B cell (primary cell): ENCODE measurements at places on chromosomes 12 and 14.

DNA sequence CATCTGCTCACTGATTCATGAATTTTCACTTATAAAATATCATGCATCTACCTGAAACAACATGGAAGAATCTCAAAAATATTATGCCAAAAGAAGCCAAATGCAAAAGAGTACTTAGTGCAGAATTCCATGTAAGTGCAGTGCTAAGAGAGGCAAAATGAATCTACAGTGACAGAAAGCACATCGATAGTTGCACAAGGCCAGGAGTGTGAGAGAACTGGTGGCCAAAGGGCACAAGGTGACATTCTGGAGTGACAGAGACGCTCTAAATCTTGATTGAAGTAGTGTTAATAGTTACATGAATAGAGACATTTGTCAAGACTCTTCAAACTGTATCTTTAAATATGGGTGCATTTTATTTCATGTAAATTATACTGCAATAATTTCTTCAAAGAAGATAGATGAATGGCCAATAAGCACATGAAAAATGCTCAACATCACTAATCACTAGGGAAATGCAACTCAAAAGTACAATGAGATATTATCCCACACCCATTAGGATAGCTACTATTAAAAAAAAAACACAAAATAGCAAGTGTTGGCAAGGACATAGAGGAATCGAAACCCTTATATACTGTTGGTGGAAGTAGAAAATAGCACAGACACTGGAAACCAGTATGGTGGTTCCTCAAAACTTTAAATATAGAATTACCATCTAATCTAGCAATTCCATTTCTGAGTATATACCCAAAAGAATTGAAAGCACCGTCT, 71.7 kb upstream of the KICS2 start:
- DNase-seq = no peak

GRCh38 chr12:7571257-7571656, 67.7 kb upstream of the CD163 start:
- DNase-seq = no peak

GRCh38 chr12:39723831-39724230, 104.2 kb upstream of the ABCD2 start:
- no peak for DNase-seq

DNA sequence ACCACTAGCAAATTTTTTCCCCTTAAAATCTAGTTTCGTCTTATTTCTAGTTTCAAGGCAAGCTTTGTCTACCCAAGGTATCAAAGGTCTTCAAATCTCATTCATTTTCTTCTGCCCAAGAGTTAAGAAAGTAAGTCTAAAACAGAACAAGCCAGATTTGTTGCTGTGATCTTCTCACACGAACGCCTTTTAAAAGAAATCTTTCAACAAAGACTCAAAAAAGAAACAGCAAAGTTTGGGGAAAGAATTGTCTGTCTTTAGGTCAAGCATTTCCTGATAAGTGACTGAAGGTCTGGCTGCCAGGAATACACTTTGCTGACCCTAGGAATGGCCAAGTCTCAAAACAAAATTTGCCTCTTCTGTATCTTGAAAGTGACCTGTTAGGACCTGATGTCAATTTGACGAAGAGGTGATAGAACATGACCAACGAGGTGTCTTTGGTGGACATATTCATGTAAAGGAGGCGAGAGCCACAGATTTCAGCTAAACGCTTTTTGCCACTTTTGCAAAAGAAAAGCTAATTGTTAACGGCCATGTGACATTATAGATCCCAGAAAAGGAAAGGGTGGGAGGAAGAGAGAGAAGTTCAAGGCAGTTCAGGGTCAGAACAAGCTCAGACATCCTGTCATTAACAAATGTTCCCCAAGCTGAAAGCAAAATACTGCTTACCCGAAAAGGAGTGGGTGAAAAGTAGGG, 1.7 kb downstream of the CDK17 start:
- DNase-seq = no peak

DNA sequence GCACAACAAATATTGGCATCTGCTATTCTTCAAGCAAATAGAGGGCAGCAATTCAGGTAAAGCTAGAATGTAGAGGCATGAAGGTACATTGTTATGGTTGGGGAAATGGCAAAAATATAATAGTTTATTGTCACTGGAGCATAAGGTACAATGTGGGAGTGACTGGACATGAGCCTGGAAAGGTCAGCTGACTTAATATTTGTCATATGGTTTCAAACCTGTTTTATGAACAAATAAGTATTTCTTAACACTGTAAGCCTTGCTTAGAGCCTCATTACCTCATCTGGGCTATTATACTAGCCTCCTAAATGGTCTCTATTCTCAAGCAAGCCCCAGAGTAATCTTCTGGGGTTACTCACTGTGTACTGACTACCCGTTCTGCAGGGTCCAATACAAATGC, 33.7 kb downstream of the FAM177A1 start:
- no peak for DNase-seq

GRCh38 chr12:115341442-115341841, 657.5 kb upstream of the TBX3 start:
- no peak for DNase-seq

- DNase-seq = peak; percentile 4
These were observed 6.0 kb downstream of the ULK1 start for GRCh38 chr12:131900397-131900796.

GRCh38 chr14:59632381-59632780, 55.8 kb upstream of the CCDC175 start:
- no peak for DNase-seq

- no peak for DNase-seq
These were observed 73.2 kb downstream of the SUSD6 start for GRCh38 chr14:69684461-69685217.

DNA sequence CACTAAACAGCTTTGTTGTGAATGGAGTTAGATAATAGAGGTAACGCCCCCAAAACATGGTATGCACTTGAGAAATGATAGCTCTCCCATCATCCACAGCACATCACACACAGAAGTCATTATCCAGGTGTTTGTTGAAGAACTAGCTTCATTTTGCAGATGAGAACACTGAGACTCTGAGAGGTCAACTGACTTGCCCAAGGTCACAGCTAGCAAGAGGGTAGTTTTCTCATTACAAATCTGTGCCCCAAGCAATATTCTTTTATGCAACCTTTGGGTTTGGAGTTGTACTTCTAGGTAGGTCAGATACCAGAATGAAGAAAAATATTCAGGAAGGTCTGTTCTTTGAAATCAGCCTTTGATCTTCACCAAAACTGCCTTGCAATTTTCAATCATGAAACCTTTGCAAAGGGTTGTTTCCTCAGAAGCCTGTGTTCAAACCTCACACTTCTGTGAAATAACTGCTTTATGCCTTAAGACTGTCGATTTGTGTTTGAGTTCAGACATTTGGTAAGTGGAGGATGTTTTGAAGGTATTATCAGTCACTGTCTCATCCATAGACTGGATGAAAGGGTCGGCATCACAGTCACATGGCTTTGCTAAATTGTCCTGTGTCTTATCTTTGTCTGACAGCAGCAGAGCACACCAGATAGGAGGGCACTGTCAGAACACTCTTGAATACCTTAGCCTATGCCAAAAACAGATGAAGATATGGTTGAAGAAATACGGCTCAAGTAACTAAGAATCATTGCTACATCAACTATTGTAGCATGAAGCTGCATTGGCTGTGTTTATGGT, 233.2 kb upstream of the BTG1 start:
- no peak for DNase-seq

GRCh38 chr12:14845350-14845750, 2.0 kb upstream of the ART4 start:
- DNase-seq = peak; percentile 72

GRCh38 chr14:23301288-23301968, 1.2 kb downstream of the PPP1R3E start:
- DNase-seq = peak; percentile 100

DNA sequence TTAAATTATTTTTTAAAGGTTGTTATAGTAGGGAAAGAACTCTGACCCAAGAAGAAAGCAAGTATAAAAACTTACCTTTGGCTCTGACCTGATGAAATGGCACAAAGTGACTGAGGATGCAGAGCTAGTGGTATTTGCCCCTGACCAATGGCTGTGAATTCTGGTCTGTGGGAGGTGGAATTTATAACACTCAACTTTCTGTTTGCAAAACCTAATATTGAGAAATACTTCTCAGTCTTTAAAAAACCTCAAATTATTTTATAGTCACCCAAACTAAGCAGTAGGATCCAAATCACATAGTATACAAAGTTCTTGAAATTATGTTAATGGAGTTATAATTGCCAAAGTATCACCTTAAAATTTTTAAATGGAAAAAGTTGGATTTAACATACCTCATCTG, at the start of gene EPYC:
Gene EPYC (minus strand): TSS at position 101 of the 400 bp plus-strand sequence. CDS start 2,407 bp downstream, outside the sequence.
- no peak for DNase-seq

GRCh38 chr12:21884936-21885335, 56.3 kb downstream of the ABCC9 start:
- DNase-seq = no peak

DNA sequence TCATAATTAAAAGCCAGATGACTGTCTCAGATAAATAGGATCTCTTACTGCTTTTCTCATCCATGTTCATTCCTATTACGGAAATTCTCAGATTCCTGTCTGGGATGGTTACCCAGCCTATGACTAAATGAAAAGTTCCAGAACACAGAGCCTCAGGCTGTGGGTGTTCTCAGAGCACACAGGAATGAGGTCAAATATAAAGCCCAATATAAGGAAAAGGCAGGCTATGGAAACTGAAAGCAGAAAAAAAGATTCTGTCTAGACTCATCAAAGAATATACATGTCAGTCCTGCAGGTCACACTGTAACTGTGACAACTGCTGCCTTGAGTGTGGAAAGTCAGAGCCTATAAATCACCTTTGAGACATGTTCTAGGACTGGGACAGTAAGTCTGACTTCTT, 64.3 kb downstream of the DCAF5 start:
- DNase-seq = no peak

DNA sequence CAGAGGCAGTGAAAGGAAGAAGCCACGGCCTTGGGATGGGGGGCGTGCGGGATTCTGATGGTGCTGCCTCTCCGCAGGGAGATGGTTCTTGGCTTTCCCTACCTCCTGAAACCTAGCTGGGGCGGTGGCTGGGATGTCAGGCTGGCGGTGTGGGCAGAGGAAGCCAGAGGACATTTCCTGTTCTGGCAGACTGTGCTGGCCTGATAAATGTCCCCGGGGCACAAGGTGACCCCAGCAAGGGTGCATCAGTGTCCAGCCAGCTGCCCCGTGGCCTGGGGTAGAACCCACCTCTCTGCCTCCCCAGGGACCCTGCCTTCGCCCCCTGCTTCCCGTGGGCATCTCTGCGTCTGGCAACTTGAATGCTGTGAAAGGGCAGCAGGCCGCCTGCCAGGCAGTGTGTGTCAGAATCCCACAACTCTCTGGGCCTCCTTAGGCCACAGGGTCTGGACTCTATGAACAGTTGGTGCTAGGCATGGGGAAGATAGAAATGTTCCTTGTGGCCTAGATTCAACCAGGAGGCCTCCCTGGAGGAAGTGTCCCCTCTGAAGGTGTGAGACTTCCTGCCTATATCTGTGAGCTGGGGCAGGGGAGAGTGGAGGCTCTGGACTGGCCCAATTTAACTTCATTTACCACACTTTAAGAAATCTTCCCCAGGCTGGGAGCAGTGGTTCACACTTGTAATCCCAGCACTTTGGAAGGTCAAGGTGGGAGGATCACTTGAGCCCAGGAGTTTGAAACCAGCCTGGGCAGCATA, 4.9 kb downstream of the SH2B3 start:
- DNase-seq = no peak

GRCh38 chr12:44649693-44650092, 226.4 kb downstream of the NELL2 start:
- DNase-seq = no peak

- DNase-seq = no peak
These were observed 14.0 kb upstream of the TBPL2 start for GRCh38 chr14:55454264-55455002.

DNA sequence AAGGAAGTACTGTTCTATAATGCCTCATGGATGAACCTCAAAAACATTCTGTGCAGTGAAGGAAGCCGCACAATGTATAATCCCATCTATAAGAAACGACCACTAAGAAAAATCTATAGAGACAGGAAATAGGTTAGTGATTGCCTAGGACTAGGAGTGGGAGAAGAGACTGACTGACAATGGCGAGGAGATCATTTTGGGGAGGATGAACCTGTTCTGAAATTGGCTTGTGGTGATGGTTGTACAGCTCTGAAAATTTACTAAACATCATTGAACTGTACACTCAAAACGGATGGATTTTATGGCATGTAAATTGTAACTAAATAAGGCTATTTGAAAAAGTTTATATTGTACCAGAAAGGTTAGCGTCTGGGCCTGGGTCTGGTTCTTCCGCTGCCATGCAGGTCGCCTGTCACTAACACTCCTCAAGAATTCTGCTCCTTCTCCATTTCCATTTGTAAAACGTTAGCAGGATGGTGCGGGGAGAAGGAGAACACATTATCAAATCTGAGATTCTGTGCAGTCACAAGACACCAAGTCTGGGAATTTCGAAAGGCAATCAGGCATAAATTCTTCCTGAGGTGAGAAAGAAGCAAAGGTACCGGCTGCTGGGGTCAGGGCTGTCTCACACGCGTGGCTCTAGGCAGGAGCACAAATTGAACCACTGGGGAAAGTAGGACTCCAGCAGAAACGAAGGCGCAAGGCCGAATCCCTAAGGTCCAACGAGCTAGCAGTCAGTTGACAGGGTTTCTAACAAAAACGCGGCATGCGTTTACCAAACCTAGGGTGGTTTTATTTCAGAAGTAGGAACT, 845 bp upstream of the COCH start:
- DNase-seq = no peak

DNA sequence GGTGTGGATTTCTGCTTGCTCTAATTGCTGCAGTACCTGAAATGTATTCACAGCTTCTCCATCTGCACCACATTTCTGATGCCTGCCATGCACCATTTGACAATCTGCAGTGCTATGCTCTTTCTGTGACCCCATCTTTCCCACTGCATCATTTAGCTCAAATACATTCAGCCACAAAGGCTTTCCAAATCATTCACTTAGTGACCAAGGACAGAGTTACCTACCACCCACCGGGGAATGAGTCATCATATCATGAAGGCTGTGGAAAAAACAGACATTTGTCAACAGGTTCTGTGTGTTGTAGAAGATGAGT, 465.5 kb upstream of the ATP2B1 start:
- DNase-seq = no peak

DNA sequence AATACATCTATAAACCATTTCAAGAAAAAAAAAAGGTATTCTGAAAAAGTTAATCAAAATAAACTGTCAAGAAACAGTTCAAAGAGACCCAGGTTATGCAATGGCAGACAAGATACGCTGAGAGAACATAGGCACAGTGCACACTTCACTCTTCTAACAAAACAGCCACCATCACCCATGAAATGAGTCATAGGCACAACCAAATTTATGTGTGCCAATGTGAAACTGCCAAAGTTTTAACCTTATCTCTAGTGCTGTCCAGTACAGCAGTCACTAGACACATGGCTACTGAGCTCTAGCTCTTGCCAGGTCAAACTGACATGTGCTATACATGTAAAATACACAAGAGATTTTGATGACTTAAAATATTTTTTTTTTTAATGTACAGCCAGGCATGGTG, 1.4 kb downstream of the CEP128 start:
- DNase-seq = no peak

DNA sequence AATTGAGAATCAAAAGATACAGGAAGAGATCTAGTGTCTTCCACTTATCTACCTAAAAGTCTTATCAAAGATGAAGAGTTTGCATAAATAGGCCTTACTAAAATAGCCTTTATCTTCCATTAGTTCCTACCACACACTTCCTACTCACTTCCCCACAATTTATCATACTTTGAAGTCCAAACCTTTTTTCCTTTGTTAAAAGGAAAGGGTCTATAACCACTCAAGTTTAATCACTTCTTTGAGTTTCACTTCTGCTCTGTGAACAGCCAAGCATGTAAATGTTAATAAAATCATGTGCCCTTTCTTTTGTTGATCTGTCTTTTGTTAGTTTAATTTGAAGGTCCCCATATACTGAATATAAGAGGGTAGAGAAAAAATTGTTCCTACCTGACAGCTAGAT, 114.5 kb downstream of the PHLDA1 start:
- peak; percentile 55 for DNase-seq
